ENCODE measurements at places on chromosomes 4 and X.

GRCh38 chr4:152510349-152511147 lies 25.3 kb downstream of the FBXW7 start:
- no peaks in the 10 kb centered on the region for H3K36me3 ChIP-seq
- peaks cover 5% of the 10 kb centered on the region for H3K4me1 ChIP-seq
- H3K4me3 ChIP-seq, result no peak overlapping the region
- no peak for DNase-seq
- H3K27ac ChIP-seq, result no peak overlapping the region

GRCh38 chr4:64564126-64564525 lies 154.9 kb upstream of the TECRL start:
- no peak overlapping the region for H3K4me3 ChIP-seq
- H3K27ac ChIP-seq, result no peak overlapping the region
- no peaks in the 10 kb centered on the region for H3K4me1 ChIP-seq
- H3K36me3 ChIP-seq, result no peaks in the 10 kb centered on the region
- H3K27me3 ChIP-seq, result no peaks in the 10 kb centered on the region

DNA sequence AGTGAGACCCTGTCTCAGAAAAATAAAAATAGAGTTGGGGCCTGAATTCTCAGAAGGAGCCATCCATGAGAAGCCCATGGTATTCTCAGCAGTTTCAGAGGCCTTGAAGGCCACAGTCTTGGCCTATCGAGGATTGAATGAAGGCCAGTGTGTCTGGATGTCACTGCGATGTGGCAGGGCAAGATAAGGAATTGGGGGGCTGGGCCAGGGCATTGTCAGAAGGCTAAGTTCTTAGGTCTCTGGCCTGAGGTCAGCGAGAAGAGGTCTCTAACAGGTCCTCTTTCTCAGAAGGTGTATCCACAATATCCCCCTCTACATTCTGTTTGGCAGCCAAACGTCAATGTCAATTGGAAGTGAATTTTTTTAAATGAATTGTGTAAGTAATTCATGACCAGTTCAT lies 5.7 kb downstream of the ZNF275 start:
- no peak overlapping the region for H3K27ac ChIP-seq
- H3K4me1 ChIP-seq, result no peaks in the 10 kb centered on the region
- no peak overlapping the region for H3K4me3 ChIP-seq
- DNase-seq, result no peak
- no peaks in the 10 kb centered on the region for H3K27me3 ChIP-seq

- H3K36me3 ChIP-seq, result no peaks in the 10 kb centered on the region
- no peak overlapping the region for H3K4me3 ChIP-seq
- H3K4me1 ChIP-seq, result no peaks in the 10 kb centered on the region
- H3K27me3 ChIP-seq, result no peaks in the 10 kb centered on the region
Measured at GRCh38 chrX:47283015-47283771, 50.4 kb downstream of the USP11 start.

GRCh38 chr4:76055016-76055415 lies 19.1 kb upstream of the CXCL11 start:
- no peaks in the 10 kb centered on the region for H3K36me3 ChIP-seq
- peaks cover 12% of the 10 kb centered on the region for H3K4me1 ChIP-seq
- H3K27ac ChIP-seq, result peak overlapping the region; percentile 32
- H3K27me3 ChIP-seq, result no peaks in the 10 kb centered on the region

GRCh38 chr4:95304898-95305297 lies 243.9 kb downstream of the UNC5C start:
- DNase-seq, result no peak
- H3K4me3 ChIP-seq, result no peak overlapping the region
- no peak overlapping the region for H3K27ac ChIP-seq
- no peaks in the 10 kb centered on the region for H3K36me3 ChIP-seq
- no peaks in the 10 kb centered on the region for H3K4me1 ChIP-seq

DNA sequence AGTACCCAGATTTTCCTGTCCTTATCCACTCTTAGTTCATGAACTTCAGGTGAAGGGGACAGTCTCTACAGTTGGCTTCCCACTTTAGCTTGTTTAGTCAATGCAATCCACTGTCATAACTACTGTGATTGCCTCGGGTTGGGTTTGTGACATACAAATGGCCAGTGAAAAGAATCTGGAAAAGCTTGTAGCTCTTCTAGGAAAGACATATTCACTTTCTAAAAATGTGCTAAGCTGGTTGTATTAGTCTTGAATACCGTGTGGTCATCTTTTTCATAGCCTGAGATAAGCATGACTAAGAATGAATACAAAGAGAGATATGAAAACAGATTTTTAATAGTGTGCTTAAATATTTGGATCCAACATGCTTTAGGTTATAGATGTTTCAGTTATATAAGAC lies 1443.5 kb upstream of the IGFBP7 start:
- H3K27ac ChIP-seq, result no peak overlapping the region
- DNase-seq, result no peak
- H3K4me3 ChIP-seq, result no peak overlapping the region
- H3K36me3 ChIP-seq, result no peaks in the 10 kb centered on the region
- no peaks in the 10 kb centered on the region for H3K4me1 ChIP-seq

DNA sequence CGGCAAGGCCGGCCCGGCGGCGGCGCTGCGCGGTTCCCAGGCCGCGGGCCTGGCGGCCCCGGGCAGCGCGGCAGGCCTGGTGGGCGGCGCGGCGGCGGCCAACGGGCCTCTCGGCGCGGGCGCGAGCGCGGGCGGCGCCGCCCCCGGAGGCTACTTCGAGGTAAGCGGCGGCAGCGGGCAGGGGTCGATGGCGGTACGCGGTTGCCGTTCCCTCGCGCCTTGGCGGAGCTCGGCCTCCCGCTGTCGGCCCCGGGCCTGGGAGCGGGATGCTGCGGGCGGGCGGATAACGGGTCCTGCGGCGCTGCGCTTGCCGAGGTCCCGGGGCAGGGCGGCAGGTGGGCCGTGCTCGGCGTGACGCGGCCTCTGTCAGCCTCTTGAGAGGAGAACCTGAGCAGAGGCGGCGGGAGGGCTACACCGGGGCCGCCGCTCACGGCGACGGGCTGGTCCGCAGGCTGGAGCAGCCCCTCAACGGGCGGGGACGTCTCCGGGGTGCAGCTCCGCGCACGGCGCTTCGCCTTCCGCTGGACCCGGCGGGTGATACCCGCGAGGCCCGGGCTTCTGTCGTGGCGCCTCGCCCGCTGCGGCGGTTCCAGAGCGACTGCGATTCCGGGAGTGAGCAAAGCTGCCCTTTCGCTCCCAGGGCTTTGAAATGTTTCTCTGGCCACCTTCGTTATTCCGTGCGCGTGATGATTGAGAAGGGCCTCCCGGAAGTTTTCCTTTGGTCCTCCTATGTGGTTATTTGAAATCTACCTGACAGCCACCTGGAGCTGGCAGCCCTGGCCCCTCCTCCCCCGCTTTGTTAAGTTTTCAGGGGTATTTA lies 774 bp downstream of the FAM193A start:
- DNase-seq, result peak; percentile 50
- H3K4me3 ChIP-seq, result peak overlapping the region; percentile 76

DNA sequence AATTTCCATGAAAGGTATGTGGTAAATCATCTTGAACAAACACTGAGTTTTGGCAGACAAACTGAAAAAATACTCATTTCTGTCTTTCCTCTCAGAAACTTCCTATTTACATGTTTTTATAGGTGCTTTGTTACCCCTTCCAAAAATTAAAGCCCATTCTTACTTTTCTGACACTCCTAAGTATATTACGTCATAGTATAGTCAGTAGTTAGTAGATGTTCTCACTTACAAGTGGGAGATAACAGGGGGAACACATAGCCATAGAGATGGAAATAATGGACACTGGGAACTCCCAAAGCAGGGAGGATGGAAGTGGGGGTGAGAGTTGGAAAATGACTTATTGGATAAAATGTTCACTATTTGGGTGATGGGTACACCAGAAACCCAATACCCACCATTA lies 28.8 kb downstream of the TXK start:
- no peak for DNase-seq
- H3K27me3 ChIP-seq, result no peaks in the 10 kb centered on the region
- H3K27ac ChIP-seq, result no peak overlapping the region
- H3K4me1 ChIP-seq, result no peaks in the 10 kb centered on the region

- H3K4me1 ChIP-seq, result no peaks in the 10 kb centered on the region
- no peaks in the 10 kb centered on the region for H3K36me3 ChIP-seq
- no peak overlapping the region for H3K4me3 ChIP-seq
- H3K27me3 ChIP-seq, result no peaks in the 10 kb centered on the region
- H3K27ac ChIP-seq, result no peak overlapping the region
- DNase-seq, result no peak
Measured at GRCh38 chrX:31355206-31355955, 283.5 kb upstream of the FTHL17 start.

- H3K27me3 ChIP-seq, result no peaks in the 10 kb centered on the region
- H3K4me1 ChIP-seq, result no peaks in the 10 kb centered on the region
- no peak overlapping the region for H3K27ac ChIP-seq
- H3K4me3 ChIP-seq, result no peak overlapping the region
- no peaks in the 10 kb centered on the region for H3K36me3 ChIP-seq
- no peak for DNase-seq
Measured at GRCh38 chr4:24010994-24011393, 121.1 kb upstream of the PPARGC1A start.

DNA sequence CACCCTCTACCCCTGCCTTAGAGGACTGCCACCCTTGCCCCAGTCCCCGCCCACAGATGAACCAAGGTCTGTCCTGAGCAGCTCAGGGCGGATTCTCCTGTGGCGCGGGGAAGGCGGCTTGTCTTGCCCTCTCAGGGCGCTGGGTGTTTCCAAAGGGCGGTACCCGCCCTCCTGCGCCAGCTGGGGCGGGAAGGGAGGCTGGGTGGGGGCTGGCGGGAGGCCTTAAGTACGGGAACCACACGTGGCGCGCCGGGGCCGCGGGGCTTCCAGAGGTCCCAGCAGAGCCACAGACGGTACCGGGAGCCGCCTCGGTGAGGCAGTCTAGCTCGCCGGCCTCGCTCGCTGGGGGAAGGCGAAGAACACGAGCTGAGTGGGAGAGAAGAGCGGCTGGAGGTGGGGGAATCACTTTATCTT lies 361.1 kb downstream of the MID1IP1 start:
- H3K36me3 ChIP-seq, result no peaks in the 10 kb centered on the region
- DNase-seq, result peak; percentile 57
- peak overlapping the region; percentile 25 for H3K4me3 ChIP-seq
- H3K27me3 ChIP-seq, result no peaks in the 10 kb centered on the region
- no peak overlapping the region for H3K27ac ChIP-seq

DNA sequence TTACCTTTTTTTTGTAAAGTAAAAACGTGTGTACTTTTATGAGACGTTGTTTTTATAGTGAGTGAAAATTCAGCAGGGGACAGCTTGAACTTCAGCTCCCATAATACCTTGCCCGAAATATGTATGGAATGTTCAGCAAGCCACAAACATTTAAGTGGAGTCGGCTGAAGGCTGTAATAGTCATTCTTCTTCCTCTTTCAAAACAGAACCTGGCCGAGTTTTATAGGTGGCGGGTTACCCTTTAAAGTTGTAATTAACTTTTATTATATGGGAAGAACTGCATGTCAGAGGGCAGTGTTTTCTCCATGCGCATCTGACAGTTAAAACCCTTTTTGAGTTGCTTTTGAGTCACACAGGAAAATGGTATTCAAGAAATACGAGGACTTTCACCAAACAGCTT lies 50.7 kb downstream of the CLDN34 start:
- no peaks in the 10 kb centered on the region for H3K36me3 ChIP-seq
- H3K27ac ChIP-seq, result peak overlapping the region; percentile 82
- H3K4me1 ChIP-seq, result peaks cover 33% of the 10 kb centered on the region
- H3K4me3 ChIP-seq, result no peak overlapping the region
- H3K27me3 ChIP-seq, result no peaks in the 10 kb centered on the region

GRCh38 chr4:140116442-140117104 lies 37.4 kb downstream of the MAML3 start:
- no peaks in the 10 kb centered on the region for H3K36me3 ChIP-seq
- no peak overlapping the region for H3K4me3 ChIP-seq
- no peak overlapping the region for H3K27ac ChIP-seq
- no peaks in the 10 kb centered on the region for H3K27me3 ChIP-seq

- H3K27me3 ChIP-seq, result no peaks in the 10 kb centered on the region
- H3K27ac ChIP-seq, result no peak overlapping the region
- no peaks in the 10 kb centered on the region for H3K4me1 ChIP-seq
- no peak for DNase-seq
Measured at GRCh38 chr4:156388826-156389225, 435.2 kb upstream of the CTSO start.

- H3K27me3 ChIP-seq, result no peaks in the 10 kb centered on the region
- no peaks in the 10 kb centered on the region for H3K36me3 ChIP-seq
- no peak overlapping the region for H3K27ac ChIP-seq
- H3K4me3 ChIP-seq, result no peak overlapping the region
- no peaks in the 10 kb centered on the region for H3K4me1 ChIP-seq
Measured at GRCh38 chr4:66178906-66179305, 508.6 kb upstream of the EPHA5 start.

DNA sequence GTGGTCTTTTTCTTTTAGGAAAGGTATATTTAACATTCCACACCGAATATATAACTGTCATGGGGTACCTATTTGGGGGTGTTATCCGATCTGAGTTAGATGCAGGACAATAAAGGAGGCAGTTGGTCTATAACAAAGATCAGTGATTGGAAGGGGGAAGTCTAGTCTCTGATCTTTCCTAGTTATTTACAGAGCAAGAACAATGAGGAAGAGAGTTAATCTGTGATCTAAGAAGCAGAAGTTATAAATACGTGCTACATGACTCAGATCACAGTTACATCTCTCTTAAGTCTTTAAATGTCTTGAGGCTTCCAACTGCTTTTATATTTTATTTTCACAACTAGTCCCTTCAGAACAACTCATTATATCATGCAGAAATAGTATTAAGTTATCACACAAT lies 33.2 kb upstream of the ARMCX4 start:
- no peak overlapping the region for H3K4me3 ChIP-seq
- no peaks in the 10 kb centered on the region for H3K4me1 ChIP-seq
- DNase-seq, result no peak
- no peaks in the 10 kb centered on the region for H3K36me3 ChIP-seq
- H3K27me3 ChIP-seq, result no peaks in the 10 kb centered on the region

DNA sequence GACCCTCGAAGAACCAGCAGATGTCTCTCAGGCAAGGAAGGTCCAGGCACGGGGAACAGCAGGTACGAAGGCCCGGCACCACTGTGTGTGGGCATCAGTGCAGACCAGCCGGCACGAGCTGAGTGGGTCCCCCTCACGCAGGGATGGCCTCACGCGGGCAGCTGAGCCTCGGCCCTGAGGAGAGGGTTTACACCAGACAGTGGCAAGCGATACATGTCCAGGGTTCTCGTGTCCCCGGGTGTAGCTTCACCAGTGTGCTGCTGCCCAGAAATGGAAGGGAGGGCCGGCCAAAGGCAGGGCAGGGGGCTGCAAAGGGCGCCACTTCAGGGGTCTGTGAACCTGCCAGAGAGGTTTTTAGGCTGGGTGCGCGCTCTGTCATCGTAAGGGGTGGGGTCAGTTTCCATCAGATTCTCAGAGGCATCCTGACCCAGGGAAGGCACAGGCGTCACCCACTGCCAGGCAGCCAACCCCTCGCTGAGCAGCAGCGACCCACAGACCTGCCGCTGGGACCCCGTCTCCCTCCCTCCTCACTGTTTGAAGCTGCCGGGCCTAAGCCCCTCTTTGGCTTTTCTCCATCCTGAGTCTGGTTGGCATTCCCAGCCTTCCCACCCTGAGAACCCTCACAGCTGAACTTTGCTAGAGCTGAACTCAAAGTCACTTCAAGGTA lies 107.0 kb downstream of the CPZ start:
- peak; percentile 5 for DNase-seq
- H3K36me3 ChIP-seq, result no peaks in the 10 kb centered on the region
- H3K27me3 ChIP-seq, result no peaks in the 10 kb centered on the region
- H3K27ac ChIP-seq, result no peak overlapping the region
- no peaks in the 10 kb centered on the region for H3K4me1 ChIP-seq

GRCh38 chr4:71783972-71784371 lies at the start of gene GC:
TSS of gene GC (minus strand) at chr4:71784079. CDS start at chr4:71784018, 61 bp downstream.
- no peaks in the 10 kb centered on the region for H3K36me3 ChIP-seq
- no peaks in the 10 kb centered on the region for H3K27me3 ChIP-seq
- H3K4me1 ChIP-seq, result no peaks in the 10 kb centered on the region
- H3K27ac ChIP-seq, result no peak within 1 kb of the TSS
